ENCODE measurements at places on chromosomes 16 and 17.

DNA sequence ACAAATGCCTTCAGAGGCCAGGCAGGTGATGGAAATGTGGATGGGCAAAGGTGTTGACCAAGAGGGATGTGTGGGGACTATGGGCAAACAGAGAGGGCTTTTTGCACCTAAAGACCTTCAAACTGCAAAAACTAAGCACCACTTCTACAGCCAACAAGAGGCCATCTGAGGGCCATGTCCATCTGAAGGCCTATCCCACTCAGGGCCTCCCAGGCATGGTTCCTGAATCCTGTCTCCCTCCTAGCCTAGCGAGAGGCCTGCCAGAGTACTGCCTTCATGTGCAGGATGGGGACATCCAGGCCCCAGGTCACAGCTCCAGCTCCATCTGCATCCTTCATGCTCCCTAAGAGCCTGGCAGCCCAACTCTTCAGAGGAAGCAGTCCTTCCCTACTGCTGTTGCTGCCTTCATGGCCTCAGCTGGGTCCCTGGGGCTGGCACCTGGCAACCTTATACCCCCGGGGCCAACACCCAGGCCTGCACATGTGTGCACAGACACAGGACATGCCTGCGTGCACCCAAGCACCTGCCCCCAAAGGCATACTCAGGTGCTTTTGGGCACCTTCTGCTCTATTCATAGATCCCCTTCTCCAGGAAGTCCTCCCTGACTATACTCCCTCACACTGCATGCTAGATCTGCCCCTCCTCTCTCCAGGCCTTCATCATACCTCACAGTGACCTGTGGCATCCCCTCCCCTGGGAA, 95.2 kb downstream of the C16orf78 start:
- DNase-seq = no peak

DNA sequence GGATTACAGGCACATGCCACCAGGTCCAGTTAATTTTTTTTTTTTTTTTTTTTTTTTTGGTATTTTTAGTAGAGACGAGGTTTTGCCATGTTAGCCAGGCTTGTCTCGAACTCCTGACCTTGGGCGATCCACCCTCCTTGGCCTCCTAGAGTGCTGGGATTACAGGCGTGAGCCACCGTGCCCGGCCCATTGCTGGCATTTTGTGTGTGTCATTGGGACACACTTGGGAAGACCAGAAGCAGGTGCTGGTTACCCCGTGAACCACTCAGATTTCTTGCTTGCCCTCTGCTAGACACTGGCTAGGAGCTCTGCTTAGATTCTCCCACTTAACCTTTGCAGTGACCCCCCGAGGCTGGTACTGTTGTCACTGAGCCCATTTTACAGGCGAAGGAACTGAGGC, 229.3 kb downstream of the IRF8 start:
- no peak for DNase-seq

DNA sequence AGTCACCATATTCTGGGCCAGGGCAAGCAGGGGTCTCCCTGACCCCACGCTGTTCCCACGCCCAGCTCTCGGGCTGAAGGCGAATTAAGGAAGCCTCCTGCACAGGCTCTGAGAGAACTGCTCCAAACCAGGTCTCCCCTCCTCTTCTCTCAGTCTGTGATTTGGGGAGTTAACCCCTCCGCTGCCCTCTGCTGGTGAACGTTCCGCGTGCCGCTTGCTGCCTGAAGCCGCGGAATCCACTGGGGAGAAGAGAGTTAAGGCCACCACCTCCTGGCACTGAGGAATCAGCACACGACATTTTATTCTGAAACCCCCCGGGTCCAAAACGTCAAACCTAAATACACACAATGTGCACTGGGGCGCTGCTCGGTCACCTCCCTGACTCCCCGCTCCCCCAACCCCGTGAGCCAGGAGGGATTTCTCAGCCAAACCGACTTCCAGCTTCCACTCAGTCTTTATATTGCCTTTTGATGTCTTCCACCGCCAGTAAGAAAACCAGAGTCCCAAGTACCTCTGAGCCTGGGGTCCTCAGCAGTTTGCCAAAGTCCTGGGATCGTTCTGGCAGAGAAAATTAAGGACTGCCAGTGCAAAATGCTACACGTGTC, 54.4 kb upstream of the RCVRN start:
- DNase-seq = peak; percentile 11

DNA sequence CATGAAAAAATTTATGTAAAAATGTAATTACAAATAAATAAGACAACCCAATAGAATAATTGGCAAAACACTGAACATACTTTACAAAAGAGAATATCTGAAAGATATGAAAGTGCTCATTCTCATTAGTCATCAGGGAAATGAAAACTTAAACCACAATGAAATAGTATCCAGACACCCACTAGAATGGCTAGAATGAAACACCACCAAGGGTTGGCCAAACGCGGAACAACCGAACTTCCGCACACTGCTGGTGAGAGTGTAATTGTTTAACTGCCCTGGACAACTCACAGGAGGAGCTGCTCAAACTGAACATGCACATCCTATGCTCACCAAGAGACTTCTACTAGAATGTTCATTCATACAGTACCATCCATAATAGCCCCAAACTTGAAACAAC, 5.8 kb upstream of the ZDHHC7 start:
- peak; percentile 17 for DNase-seq

GRCh38 chr17:73363442-73364154, 51.8 kb upstream of the CDC42EP4 start:
- no peak for DNase-seq

DNA sequence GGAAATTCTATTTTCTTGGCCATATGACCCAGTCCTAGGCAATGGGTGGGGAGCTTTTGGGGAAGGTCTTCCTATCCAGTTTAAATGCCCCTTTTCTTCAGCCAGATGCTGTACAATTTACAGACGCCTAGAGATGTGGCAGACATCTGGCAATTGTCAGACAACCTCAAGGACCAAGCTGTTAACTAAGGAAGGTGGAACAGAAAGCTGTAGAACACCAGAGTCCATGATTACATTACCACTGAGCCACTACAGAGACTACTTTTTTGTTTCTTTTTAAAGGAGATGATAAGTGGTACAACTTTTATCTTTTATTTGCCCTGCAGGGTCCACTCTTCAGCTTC, 21.1 kb upstream of the CORO6 start:
- no peak for DNase-seq

- DNase-seq = no peak
Observed at GRCh38 chr17:48368352-48368908, 61.6 kb downstream of the SKAP1 start.

DNA sequence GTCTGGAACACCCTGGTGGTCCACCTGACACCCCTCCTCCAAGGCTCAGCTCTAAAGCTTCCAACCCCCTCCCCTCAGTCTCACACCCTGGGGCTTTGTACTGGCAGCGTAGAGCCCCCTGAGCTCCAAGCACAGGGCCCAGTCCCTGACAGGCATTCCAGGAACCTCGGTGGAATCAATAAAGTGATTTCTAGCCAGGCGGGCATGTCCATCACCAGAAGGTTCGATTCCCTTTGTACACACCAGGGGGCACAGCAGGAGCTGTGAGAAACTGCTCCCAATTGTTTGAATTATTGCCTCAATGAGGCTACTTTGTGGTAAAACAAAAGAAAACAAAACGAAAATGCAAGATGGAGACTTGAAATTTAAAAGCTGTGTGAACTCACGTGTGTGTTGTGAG, 51.8 kb downstream of the SMPD3 start:
- peak; percentile 57 for DNase-seq

GRCh38 chr16:17416461-17417311, 54.1 kb downstream of the XYLT1 start:
- DNase-seq = peak; percentile 62

GRCh38 chr17:28887871-28888471, 9.6 kb downstream of the FLOT2 start:
- no peak for DNase-seq

GRCh38 chr17:68567035-68567434, 34.1 kb downstream of the FAM20A start:
- no peak for DNase-seq

- DNase-seq = no peak
Observed at GRCh38 chr17:37048811-37049210, 100.1 kb downstream of the AATF start.

DNA sequence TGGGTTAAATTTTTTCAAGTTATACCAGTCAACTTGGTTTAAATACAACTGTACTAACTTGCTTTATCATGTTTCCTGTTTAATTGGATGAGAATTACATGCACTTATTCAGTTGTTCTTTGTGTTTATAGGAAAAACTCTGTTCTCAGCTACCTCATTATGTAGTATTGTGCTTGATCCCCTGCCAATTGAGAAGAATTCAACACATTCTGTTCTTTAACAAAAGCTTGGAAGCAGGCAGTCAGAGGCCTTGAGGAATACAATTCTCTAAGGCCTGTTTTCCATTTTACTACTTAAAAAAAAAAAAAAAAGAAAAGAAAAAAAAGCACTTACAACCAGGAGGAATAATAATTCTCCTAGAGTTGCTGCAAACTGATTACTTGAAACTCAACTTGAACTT, 60.6 kb upstream of the CMIP start:
- DNase-seq = no peak

DNA sequence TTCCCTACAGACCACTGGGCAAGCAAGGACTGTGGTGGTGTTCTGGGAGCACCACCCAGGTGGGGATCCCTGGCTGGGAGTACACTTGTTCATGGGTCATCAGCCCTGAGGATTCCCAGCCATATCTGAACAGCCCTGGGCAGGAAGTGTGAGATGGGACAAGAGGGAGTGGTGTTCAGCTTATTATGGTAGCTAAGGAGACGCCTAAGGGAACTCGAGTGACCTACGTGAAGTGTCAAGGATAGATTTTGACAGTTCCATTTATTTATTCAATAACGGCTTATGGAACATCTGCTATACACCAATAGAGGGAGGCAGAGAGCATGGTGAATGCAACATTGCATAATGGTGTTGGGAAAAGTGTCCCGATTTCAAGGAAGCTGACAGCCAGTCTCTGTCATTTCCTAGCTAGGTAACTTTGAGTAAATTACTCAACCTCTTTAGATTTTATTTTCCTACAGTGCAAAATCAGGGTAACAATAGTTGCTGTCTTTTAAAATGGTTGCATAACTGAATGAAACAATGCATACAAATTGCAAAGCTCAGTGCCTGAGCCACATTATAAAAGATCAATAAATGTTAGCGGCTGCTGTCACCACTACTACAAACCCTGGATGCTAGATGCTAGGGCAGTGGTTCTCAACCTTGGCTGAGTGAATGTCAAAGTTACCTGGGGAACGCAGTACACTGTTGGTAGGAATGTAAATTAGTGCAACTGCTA, 534.1 kb downstream of the GRIN2A start:
- DNase-seq = no peak

DNA sequence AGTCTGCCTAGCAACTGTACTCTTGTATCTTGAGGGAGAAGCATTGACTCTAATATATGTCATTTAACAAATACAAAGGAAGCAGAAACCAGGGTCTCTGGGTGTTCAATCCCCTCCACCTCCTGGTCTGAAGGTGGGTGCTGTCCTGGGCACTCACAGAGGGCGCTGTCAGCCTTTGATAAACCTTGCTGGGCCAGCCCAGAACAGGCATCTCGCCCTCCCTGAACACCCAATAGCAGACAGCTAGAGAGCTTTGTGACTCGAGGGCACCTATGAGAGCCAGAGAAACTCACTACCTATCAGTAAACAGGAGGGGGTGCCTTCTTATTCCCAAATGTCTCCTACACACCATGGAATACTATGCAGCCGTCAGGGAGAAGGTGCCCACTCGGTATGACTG, 6.4 kb upstream of the PIPOX start:
- DNase-seq = no peak

GRCh38 chr17:15238057-15238456, 27.1 kb downstream of the PMP22 start:
- DNase-seq = no peak

DNA sequence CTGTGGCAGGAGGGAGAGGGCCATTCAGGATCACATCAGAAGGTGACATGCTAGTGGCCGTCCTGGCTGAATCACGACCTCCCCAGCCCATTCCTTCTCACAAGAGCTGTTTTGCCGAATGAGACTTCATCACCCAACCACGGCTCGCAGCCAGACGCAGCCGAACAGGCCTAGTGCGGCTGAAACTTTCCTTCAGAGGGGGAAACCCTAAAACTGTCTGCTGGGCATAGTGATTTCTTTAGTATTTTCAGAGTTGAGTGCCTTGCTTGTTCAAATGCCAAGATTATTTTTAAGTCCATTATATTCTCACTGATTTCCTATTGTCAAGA, 343.7 kb downstream of the CPPED1 start:
- no peak for DNase-seq

DNA sequence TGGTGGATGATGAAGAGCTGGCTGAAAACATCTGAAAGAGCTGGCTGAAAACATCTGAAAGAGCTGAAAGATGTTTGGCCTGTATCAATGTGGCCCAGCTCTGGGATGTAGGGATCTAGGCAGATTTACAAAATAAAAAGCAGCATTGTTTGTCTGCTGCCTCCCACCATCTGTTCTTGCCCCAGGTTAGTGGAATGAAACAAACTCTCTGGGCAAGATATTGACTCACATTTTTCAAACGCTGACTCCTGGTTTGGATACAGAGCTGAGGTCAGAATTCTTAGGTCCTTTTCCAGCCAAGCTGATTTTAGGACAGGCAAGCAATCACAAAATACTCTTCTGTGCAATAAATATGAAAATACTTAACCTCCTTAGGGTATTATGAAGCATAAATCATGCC, 139.0 kb downstream of the STX8 start:
- no peak for DNase-seq

DNA sequence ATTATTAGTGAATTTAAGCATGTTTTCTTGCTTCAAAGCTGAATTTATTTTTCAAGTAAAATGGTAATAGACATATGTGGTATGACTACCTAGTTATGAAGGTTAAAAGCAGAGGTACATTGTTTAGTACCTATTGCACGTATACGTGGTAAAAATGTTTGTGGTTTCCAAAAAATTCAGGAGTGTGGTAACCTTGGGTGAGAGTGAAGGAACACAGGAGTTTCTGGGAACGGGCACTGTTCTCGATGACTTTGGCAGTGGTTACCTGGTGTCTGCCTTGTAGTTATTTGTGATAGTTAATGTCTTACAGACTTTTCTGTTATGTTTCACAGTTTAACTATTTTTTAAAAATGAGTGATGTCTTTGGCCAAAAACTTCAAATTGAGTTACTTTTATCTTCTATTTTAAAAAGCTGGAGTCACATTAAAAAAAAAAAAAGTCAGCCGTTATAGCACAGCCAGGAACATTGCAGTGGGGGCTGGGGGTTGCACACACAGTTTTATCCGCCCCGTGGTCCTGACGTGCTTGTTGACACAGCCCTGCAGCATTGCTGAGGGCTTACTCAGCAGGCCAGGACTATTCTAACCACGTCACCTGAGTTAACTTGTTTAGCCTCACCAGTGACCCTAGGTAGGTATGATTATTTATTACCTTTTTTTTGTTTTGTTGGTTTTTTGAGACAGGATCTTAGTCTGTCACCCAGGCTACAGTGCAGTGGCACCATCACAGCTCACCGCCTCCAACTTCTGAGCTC, 10.9 kb downstream of the JPT2 start:
- DNase-seq = no peak

- no peak for DNase-seq
Observed at GRCh38 chr16:89741342-89742014, 20.1 kb downstream of the ZNF276 start.

DNA sequence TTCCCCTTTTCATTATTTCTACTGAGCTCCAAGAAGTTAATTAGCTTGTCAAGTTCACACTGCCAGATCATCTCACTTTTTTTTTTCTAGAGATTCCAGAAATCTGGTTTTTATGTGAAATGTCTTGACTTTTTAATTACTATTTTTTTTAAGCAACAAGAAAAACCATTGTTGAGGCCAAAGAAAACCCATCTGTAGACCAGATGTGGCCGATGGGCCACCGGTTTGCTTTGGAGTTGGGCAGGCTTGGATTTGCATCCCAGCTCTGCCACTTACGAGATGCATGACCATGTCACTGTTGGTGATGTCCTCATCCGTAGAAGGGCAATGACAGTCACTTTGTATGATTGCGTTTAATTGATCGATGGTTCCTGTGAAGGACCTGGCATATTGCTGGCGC, 34.2 kb upstream of the MRTFB start:
- no peak for DNase-seq

Measured in stimulated activated CD4-positive, alpha-beta T cell treated with anti-CD3 and anti-CD28 coated beads, Interleukin-4, amount 100 ng/mL, for 24 hours (primary cell).